HCT116 (cell line): ENCODE measurements at places on chromosomes 6 and 20. TPM values are rescaled to one million over a fixed set of nuclear protein-coding genes. Genes with fewer than 3 reads are reported as not detected.
A peak's percentile ranks its signal among the peaks of the same experiment; 100 is the strongest.

Gene HLA-DRB1
- total RNA-seq, result 2.7 TPM

Gene SLC22A3
- total RNA-seq, result 0.07 TPM

Gene HCRTR2
- total RNA-seq, result not detected

Gene OXT
- not detected for total RNA-seq

Gene SIRPB2
- total RNA-seq, result not detected

Gene BANF2
- not detected for total RNA-seq

DNA sequence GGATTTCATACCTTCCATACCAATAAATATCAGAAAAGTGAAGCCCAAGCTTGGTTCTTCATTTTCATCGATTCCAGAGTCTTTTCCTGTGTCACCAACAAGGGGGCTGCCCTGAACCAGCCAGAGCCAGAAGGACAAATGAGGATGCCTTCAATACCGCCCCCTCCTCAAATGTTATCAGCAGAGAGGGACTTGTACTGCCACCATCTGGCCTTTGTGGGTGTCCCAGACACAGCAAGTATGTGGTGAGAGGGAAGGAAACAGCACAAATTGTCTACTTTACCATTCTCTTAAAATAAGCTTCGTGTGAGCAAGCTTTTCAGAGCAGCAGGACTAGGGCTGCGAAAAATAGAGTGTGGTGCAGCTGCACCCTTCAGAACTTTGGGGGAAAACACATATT lies 165.3 kb downstream of the SOBP start:
- DNase-seq, result no peak
- H3K36me3 ChIP-seq, result no peaks in the 10 kb centered on the region
- H3K27ac ChIP-seq, result no peak overlapping the region
- H3K27me3 ChIP-seq, result no peaks in the 10 kb centered on the region
- no peak overlapping the region for H3K4me3 ChIP-seq

DNA sequence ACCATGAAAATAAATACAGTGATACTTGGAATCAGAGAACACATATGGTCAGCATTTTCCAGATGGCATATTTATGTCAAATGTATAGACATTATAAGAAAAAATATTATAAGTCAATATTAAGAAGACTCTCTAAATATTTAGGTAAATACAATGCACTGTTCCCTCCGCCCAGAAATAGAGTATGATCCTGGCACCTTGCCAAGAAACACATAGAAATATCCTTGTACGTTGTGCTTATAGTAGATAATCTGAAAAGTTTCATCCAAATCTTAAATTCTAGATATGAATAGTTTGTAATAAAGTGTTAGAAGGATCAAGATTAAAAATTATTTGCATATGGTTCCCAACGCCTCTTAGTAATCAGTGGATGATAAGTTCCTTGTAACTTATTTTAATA lies 645.8 kb upstream of the GJE1 start:
- DNase-seq, result no peak
- no peaks in the 10 kb centered on the region for H3K27me3 ChIP-seq
- no peak overlapping the region for H3K4me3 ChIP-seq
- no peak overlapping the region for H3K27ac ChIP-seq
- H3K4me1 ChIP-seq, result no peaks in the 10 kb centered on the region

- H3K27me3 ChIP-seq, result no peaks in the 10 kb centered on the region; the same call in 1 of the 2 replicates
- H3K4me3 ChIP-seq, result peak overlapping the region; percentile 15; the same call in 1 of the 2 replicates
- H3K27ac ChIP-seq, result peak overlapping the region; percentile 90
- peaks cover 63% of the 10 kb centered on the region for H3K4me1 ChIP-seq
Measured at GRCh38 chr20:45780159-45780558, 11.5 kb downstream of the WFDC3 start.

- H3K27me3 ChIP-seq, result peaks cover 6% of the 10 kb centered on the region; the same call in 1 of the 2 replicates
- H3K4me1 ChIP-seq, result no peaks in the 10 kb centered on the region
Measured at GRCh38 chr6:109039795-109040194, 54.9 kb downstream of the SESN1 start.
